Stimulated activated CD4-positive, alpha-beta T cell treated with anti-CD3 and anti-CD28 coated beads, Interleukin-1b, Interleukin-23, amount 100 ng/mL, for 24 hours (primary cell): ENCODE measurements at places on chromosomes 3 and 15.

GRCh38 chr3:129059311-129059958, 1.1 kb upstream of the GP9 start:
- DNase-seq: no peak

DNA sequence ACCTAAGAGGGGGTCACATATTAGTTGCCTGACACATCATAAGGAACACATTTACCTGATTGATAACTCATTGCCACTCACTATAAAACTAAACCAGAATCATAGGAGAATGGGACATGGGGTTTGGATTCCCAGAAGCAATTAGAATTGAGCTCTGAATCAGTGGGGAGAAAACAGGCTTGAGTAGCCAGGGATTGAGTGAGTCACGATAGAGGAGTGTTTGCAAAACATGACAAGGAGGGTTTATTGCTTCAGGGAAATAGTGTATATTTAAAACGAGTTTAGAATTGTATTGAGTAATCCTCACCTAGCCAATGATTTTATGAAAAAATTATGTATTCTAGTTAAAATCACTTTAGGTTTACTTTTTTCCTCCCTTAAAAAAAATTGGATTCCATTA, 101.1 kb upstream of the THRB start:
- no peak for DNase-seq

GRCh38 chr15:89211678-89212170, 9.7 kb downstream of the RLBP1 start:
- DNase-seq: no peak

DNA sequence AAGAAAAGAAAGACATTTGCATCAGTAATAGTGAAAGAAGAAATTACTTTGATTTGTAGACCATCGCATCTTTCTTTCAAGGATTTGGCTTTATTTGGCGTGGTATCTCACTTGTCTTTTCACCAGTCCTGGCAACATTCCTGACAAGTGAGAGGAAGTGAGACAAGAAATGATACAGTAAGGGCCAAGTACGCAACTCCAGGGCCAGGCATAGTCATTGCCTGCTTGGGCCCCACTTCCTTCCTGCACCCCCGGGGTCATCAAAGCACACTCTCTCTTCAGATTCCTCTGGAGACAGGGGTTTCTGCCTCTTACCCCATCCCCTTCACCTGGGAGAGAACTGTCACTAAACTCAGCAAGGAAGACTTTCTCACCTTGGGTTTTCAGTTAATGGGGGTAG, 55.1 kb downstream of the CD47 start:
- DNase-seq: no peak

GRCh38 chr3:96416549-96417255, 397.7 kb upstream of the EPHA6 start:
- no peak for DNase-seq

GRCh38 chr3:45227946-45228345, 1.9 kb upstream of the TMEM158 start:
- no peak for DNase-seq

- no peak for DNase-seq
Observed at GRCh38 chr3:14162178-14162577, 16.2 kb downstream of the XPC start.

GRCh38 chr3:39135170-39135805, 18.1 kb downstream of the CSRNP1 start:
- no peak for DNase-seq

- DNase-seq: no peak
Observed at GRCh38 chr15:59741274-59741906, 52.3 kb upstream of the BNIP2 start.

GRCh38 chr15:27805261-27806220, 293.6 kb downstream of the OCA2 start:
- DNase-seq: no peak

GRCh38 chr15:57296473-57297162, 79.7 kb upstream of the CGNL1 start:
- DNase-seq: no peak

- DNase-seq: no peak
Observed at GRCh38 chr3:135887220-135887619, 78.3 kb upstream of the PPP2R3A start.

DNA sequence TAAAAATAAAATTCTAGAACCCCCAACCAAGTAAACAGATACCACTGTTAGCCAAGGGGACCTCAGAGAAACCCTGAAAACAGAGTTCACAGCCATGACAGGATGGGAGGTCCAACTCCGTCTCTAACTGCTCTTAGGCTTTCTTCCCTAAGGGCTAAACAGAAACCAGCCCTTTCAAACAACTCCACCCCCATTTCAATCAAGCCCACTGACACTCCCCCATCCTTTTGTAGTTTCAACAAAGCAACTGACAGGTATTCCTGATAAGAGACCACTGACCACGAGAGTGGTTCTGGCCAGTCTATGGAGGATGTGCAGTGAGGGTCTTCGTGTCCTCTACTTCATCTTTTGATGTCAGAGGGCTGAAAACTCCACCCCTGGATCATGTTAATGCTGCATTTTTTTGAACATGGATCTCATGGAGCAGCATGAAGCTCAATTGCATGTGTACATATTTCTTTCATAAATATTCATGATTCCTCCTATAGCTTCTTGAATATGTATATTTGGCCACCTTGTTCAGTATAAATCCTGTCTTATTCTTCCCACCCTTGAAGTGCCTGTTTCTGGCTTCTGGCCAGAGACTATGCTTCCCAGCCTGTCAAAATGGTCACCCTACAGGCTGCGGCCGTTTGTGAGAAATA, 222.6 kb downstream of the OSBPL10 start:
- no peak for DNase-seq

DNA sequence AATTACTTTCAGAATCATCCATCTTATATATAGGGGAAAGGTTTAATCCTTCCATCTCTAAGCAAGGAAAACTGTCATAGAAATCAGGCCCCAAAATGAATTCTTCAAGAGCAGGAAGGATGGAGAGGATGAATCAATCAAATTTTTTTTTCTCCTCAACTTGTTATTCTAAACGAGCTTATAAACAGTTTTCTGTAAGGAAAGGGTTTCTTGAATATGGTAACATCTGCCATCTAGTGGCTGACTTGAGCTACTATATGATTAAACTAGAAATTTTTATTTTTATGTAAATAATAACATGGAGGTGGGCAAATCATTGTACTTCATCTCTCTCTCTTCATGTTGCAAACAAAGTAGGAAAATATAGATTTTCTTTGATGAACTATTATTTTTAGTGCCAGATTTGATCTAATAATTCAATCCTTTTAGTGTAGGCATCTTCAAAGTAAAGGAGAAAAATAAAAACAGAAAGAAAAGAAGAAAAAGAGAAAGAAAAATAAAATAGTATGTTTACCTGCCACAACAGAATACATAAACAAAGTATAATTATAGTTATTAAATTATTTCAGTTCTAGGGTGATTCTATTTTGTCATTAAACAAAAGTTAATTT, 146.6 kb downstream of the SERPINI1 start:
- no peak for DNase-seq

DNA sequence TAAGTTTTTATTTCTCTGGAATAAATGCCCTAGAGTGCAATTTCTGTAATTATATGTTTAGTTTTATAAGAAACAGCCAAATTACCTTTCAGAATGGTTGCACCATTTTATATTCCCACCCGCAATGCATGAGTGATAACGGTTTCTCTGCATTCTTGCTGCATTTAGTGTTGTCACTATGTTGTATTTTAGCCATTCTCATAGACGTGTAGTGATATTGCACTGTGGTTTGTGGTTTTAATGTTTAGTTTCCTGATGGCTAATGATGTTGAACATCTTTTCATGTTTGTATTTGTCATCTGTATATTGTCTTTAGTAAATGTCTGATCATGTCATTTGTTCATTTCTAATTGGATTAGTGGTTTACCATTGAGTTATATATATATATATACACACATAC, 73.0 kb upstream of the GOLIM4 start:
- DNase-seq: no peak

DNA sequence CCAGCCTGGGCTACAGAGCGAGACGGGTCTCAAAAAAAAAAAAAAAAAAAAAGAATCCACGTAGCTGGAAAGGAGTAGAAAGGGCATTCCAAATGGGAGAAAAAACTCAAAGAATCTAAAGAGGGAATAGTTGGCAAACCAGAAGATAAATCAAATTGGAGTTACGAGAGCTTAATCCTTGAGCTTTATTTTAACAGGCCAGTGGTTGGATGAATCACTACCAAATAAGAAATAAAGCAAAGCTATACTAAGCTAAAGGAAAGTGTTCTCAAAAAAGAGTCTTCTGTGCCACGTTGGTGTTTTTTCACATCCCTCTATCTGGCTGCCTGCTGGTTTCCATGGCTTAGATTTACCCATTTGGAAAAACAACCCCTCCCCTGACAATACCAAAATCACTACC, 14.0 kb downstream of the VGLL4 start:
- no peak for DNase-seq

DNA sequence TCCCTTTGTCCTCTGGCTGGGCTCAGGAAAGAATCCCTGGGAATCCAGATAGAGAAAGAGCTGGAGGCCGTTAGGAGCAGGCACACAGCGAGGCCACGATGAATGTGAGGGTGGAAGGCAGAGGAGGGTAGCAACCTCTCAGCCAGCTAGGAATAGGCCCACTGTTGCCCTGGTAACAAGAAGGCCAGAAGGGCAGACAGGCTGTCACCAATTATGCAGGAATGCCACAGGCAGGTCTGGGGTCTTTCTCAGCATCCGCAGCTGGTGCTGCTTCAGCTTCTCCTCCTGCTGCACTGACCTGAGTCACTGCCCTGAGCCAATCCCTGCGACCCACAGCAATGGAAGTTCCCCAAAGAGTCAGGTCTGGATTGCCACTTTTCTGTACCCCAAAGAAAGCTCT, 62.8 kb upstream of the C3orf80 start:
- no peak for DNase-seq

DNA sequence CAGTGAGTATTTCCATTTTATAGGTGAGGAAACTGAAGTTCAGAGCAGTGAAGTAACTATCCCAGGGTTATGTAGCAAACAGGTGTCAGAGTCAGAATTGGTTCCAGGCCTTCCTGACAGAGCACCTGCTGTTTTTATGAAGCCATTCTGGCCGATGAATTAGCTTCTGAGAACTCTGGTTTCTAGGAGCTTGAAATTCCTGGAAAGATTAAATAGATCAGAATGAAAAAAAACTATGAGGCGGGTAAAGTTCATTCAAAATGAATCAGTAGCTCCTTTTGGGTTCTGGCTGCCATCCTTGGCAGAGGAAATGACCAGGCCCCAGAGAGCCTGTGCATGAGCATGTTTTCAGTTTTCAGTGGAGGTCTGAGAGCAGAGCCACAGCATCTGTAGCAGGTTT, 59.3 kb upstream of the CFAP161 start:
- no peak for DNase-seq

- no peak for DNase-seq
Observed at GRCh38 chr15:95995375-95996168, 334.9 kb upstream of the NR2F2 start.

- DNase-seq: no peak
Observed at GRCh38 chr3:20041197-20041780, 1.0 kb downstream of the KAT2B start.

DNA sequence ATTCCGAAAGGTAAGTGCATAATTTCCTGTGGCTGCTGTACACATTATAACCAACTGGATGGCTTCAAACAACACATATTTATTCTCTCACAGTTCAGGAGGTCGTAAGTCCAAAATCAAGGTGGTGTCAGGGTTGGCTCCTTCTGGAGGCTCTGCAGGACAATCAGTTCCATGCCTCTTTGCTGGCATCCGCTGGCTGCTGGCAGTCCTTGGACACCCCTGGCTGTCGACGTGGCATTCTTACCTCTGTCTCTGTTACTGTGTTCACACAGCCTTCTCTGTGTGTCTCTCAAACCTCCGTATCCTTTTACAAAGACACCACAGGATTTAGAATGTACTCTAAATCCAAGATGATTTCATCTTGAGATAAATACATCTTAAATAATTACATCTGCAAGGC, 398.8 kb upstream of the ATP10A start:
- DNase-seq: no peak
